ENCODE measurements at places on chromosomes 11 and 22. TPM values are rescaled to one million over a fixed set of nuclear protein-coding genes. Genes with fewer than 3 reads are reported as not detected.

Gene HPS4
- 15.2 TPM for total RNA-seq

Gene CARD18
- not detected for total RNA-seq

Gene OVOL1
- not detected for total RNA-seq

Gene B4GAT1
- total RNA-seq = 18.8 TPM

Gene YPEL1
- total RNA-seq = 0.18 TPM

Gene SAA1
- 0.63 TPM for total RNA-seq

Gene OSBP2
- total RNA-seq = 11.1 TPM

Gene LGALS12
- total RNA-seq = not detected

Gene ST14
- 0.56 TPM for total RNA-seq

Gene OR52N4
- total RNA-seq = not detected

Gene SPON1
- total RNA-seq = not detected

Gene GSTT2B
- total RNA-seq = not detected

Gene CCDC88B
- 12.1 TPM for total RNA-seq

Gene MACROD1
- 12.8 TPM for total RNA-seq

Gene PDGFD
- total RNA-seq = 8.5 TPM

Gene SCGB1A1
- total RNA-seq = not detected

Gene C11orf65
- 0.20 TPM for total RNA-seq

Gene LRRC4C
- total RNA-seq = not detected

Gene MS4A4A
- not detected for total RNA-seq

Gene FOLR1
- not detected for total RNA-seq

Gene NAALAD2
- total RNA-seq = not detected

Gene DLG2
- total RNA-seq = not detected

Gene RFPL2
- 0.10 TPM for total RNA-seq

Gene CDHR5
- total RNA-seq = 0.05 TPM

Gene OR6T1
- not detected for total RNA-seq

Gene TMEM45B
- 0.08 TPM for total RNA-seq

Gene AGBL2
- total RNA-seq = 1.2 TPM

Gene ZNF215
- 1.1 TPM for total RNA-seq

Gene SYCE3
- 0.58 TPM for total RNA-seq

Gene CHRM1
- 0.05 TPM for total RNA-seq
